ENCODE measurements at places on chromosomes 11 and 22.

DNA sequence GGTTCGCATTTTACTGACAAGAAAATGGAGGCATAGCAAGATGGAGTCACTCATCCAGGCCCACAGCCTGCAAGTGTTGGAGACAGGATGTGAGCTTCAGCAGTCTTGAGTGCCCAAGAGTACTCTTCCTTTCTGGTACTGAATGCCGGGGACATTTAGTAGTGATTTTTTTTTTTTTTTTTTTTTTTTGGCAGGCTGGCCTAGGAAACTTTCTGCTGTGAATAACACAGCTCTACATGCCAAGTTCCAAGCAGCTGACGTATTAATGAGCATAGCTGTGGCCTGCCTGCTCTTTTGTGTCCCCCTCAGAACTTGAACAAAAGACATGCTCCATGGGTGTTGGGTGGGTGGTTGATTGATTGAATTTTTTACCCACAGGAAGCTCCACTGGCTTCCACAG lies 195.5 kb upstream of the CADM1 start:
- no peak for DNase-seq

- DNase-seq = no peak
These were observed 178.1 kb downstream of the SOX6 start for GRCh38 chr11:16178273-16178672.

- DNase-seq = no peak
These were observed 3.1 kb downstream of the ARHGAP1 start for GRCh38 chr11:46697303-46697702.

- no peak for DNase-seq
These were observed 22.9 kb upstream of the PAFAH1B2 start for GRCh38 chr11:117121176-117121575.

- no peak for DNase-seq
These were observed 14.4 kb downstream of the PRSS23 start for GRCh38 chr11:86814775-86815174.

DNA sequence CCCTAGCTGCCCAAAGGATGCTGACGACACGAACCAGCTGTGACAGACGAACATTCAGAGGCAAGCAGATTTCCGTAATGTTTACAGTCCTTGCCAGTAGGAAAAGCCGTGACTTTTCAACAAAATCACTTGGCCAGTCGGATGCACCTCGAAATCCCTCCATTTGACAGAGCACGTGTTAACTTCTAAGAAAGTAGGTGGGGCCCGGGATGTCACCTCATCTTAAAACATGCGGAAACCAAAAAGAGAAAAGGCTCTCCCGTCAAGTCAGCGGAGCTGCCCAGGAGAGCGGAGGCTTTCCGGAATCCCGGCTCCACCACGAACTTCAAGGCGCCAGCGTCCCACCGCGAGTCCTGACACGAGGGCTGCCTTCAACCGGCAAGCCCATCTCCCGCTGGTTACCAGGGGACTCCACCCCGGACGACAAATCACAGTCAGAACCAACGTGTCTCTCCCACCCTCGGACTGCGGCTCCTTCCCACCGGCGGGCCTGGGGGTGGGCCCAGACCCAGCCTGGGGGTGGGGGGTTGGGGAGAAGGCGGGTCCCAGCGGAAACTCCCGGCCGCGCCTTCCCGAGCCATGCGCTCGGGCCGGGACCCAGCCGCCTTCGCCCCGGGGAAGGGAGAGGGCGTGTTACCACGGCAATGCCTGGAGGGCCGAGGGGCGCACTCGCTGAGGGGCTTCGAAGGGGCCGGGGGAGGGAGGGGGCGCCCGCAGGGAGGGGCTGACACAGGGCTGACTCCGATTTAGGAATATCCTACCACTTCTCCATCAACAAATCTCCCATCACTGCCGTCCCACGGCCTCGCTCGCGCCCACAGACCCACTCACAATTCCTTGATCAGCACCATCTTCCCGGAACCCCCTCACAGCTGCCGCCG lies 475 bp downstream of the PITPNB start:
- DNase-seq = peak; percentile 40

DNA sequence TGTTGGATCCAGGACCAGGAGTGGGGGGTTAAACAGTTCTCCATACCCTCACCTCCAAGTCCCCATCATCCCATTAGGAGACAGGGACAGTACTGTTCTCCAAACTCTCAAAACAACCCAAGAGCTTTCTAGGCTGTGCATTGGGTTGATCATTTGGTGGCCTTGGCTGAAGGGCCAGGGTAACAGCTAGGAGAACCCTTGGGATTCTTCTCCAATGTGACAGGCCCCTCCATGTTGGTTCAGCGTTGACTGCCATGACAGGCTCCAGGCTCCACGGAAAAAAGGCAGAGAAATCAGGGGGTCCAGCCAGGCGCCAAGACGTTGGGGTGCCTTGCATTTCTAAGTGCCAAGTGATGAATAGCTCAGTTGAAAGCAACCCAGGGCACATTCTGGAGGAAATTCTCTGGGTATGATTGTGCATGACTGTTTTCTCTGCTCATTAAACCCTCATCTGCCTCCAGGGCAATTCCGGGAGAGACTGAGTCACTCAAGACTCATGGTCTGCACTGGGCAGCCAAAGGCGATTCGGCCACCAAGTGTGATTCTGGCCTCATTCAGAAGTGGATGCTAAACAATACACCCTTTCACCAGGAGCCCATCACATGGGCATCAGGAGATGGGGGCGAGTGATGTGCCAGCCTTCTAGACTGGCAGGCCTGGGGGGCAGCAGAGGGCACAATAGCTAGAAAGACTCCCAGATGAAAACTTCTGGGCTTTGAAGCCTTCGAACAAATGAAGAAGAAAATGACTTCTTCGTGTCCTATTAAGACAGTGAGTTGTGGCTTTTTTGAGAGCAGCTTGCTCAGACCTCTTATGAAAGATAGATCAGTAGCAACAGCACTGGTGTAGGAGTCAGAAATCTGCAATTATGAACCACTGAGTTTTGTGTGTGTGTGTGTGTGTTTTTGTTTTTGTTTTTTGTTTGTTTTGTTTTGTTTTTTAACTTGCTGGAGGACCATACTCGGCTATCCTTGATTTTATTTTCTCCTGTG lies 27.7 kb downstream of the CD44 start:
- no peak for DNase-seq
